ENCODE measurements at places on chromosomes 3 and 15.

GRCh38 chr3:171809611-171809860 is 747 bp downstream of the PLD1 start:
- DNase-seq, result peak; percentile 80

GRCh38 chr3:84077479-84077878 is 881.3 kb upstream of the CADM2 start:
- peak; percentile 5 for DNase-seq

DNA sequence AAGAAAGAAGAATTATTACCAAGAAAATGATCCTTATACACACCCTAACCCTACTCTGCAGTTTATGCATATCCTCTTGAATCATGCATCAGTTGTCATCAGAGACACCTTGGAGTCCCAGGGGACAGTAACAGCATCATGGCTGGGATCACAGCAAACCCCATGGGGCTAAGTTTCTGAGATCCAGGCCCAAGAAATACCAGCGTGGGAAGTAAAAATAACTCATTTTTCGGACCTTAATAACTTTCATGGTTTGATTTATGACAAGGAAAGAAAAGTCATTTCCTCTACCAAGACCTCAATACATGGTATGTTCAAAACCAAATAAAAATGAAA is 38.8 kb upstream of the B3GNT5 start:
- no peak for DNase-seq

GRCh38 chr15:37581866-37582532 is 352.4 kb upstream of the TMCO5A start:
- no peak for DNase-seq

DNA sequence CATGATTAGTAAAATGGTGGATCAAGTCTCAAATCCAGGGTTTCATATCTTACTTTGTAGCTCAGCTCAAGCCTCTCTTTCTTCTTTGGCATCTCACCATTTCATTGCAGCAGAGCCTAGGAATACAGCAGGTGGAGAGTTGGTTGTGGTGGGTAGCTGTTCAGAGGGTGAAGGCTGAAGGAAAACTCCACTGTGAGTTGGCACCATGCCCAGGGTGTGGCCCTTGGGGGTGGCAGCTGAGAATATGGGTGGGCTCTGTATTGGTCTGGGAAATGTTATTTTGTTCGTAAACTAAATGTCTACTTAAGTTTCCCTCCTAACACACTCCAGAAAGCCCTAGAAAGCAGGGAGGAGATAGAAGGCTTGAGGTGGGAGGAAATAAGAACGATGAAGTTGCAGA is 1.7 kb upstream of the MAP1A start:
- DNase-seq, result no peak

GRCh38 chr15:61064651-61065050 is 164.5 kb downstream of the RORA start:
- DNase-seq, result no peak

DNA sequence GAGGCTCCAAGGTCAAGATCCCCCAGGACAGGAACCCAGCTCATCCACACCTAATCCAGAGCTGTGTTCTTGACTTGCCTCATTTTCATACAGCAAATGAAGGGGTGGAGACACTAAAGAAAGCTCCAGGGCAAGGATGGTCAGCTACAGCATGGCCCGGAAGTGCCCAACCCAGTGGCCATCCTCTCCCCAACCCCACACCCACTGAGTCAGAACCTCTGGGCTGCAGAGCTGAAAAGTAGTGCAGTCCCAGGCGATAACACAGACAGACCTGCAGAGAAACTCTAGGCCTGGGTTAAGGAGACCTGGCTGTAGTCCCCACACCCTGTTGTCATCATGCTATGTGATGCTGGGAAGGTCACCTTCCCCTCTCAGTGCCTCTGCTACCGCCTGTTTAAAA is 85.3 kb downstream of the SEMA5B start:
- no peak for DNase-seq

GRCh38 chr3:157982359-157982758 is 123.9 kb downstream of the SHOX2 start:
- DNase-seq, result no peak

- no peak for DNase-seq
Measured at GRCh38 chr3:23002151-23002550, 201.0 kb upstream of the UBE2E2 start.

- no peak for DNase-seq
Measured at GRCh38 chr3:43013743-43014155, 34.6 kb downstream of the GASK1A start.

- DNase-seq, result peak; percentile 91
Measured at GRCh38 chr3:157360044-157360443, 76.6 kb upstream of the PTX3 start.

GRCh38 chr3:133570139-133570936 is 3.1 kb upstream of the CDV3 start:
- peak; percentile 90 for DNase-seq

DNA sequence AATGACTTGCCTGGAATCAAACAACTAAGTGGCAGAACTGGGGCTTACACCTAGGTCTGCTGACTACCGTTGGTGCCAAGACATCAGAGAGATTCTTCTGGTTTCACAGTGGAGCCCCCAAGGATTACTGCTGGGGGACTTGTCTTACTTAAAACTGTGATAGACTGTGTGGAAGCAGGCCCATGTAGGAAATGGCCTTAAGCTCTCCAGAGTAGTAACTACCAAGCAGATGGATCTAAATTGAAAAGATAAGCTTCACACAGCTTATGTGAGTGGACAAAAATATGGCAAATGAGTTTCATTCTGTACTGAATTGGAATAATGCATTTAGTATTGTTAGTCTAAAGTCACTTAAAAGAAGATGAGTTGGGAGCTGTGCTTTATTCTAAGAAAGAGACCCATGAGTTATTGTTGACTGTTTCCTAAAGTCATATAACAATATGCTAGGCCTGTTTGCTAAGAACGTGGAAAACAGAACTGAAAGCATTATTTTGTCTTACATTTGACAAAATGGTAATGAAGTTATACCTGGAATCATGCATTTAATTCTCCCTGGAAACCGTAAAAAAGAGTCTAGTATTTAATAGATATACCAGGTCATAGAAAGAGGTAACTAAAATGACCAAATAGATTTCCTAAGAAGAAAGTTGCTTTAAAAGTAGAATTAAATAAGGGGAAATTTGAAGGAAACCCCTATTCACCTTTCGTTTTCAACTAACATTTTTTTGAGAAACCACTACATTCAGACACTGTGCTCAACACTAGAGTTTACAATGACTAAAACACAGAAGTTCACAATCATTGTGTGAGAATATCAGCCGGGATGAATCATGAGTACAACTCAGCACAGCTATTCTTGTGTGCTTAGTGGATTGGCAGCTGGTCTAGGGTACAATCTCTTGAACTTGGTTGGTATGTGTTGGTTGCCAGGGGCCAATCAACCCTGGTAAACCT is 13.0 kb upstream of the MAPK6 start:
- DNase-seq, result peak; percentile 72

GRCh38 chr15:57253082-57253481 is 123.2 kb upstream of the CGNL1 start:
- peak; percentile 50 for DNase-seq

GRCh38 chr3:37484884-37485559 is 310.6 kb upstream of the LRRFIP2 start:
- DNase-seq, result no peak

DNA sequence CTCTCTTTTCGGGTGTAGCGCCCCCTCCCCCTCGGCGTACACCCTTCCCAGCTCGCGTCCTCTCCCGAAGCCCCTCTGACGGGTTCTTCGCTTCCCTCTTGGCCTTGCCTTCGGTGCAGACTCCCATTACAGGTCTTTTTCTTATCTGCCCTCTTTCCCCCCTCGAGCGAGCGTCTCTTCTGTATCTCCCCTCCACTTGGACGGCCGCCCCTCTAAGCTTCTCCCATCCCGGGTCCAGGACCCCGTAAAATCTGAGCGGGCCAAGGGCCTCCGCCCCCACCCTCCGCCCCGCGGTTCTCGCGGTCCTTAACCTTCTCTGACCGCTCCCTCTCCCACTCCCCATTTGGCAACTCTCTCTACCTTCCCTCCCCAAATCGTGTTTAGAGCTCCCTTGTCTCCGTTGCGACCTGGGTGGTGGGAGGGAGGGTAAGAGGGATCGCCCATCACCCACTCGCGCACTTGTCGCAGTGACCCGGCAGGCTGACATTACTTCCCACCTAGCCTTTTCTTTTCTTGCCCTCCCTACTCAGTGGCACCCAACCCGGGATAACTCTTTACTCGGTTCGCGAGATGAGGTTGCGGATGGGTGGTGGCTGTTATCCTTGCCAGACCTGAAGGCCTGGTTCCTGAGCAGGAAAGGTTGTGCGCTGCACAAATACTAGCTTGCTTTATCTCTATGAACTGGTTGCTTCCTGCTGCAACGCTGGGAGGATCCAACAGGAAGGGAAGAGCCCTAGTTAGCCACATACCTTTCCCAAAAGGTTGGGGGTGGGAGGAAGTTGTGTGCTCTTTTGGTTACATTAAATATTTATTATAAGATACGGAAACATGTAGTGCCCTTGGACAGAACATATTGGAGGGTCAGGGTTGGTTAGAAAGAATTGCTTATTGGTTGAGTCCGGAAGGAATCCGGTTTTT is 922 bp downstream of the RAB11A start:
- peak; percentile 43 for DNase-seq

DNA sequence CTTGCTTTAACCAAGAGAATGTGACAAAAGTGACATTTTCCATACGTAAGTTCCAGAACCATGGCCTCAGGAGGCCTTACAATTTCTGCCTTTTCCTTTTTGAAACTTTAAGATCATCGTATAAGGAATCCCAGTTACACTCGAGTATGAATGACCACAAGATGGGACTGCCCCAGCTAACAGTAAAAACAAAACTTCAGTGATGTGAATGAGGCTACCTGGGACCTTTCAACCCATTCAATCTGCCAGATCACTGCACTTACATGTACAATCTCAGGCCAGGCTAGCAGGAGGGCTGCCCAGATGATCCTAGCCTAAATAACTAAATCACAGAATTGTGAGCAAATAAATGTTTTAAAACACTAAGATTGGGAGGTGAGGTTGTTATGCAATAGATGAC is 328.8 kb downstream of the CNTN6 start:
- no peak for DNase-seq

DNA sequence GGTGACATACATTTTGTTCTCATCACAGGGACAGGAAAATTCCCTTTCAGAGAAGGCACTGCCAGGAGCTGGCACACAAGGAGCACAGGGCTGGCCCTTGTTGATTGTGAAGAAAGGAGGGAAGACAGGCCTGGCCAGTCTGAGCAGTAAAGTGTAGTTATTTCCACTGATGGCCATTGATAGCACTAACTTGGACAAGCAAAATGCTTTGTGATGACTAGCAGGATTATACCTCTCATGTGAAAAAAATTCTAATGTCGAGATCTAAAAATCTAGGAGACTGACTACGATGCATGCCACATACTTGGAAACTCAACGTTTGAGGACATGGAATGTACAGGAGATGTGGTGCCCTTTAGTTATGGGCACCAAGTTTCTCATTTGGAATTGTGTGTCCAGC is 54.3 kb upstream of the ST8SIA2 start:
- DNase-seq, result no peak

DNA sequence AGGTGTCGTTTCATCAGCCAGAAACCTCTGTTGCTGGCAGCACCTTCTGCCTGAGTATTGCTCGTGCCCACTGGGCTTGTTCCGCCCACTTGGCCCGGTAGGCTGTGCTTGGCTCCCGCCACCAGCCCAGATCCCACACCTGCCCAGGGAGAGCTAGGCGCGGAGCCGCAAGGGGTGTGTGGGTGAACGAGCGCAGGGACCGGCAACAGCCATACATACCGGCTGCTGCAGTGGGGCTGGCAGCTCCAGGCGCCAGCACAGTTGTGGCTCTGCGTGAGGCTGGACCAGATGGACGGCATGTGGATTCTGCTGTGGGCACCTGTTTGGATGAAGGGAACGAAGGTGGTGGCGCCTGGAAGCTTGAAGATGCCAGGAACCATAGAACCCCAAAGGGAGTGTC is 331.5 kb upstream of the MCTP2 start:
- DNase-seq, result no peak

Data from choroid plexus epithelial cell (primary cell).